Renal pelvis (tissue), 12 donors: ENCODE measurements at places on chromosomes 1 and 21. TPM values are rescaled to one million over a fixed set of nuclear protein-coding genes. Genes with fewer than 3 reads are reported as not detected.

GRCh38 chr1:178536329-178536728 lies 23.4 kb downstream of the TEX35 start:
- no peak for DNase-seq

DNA sequence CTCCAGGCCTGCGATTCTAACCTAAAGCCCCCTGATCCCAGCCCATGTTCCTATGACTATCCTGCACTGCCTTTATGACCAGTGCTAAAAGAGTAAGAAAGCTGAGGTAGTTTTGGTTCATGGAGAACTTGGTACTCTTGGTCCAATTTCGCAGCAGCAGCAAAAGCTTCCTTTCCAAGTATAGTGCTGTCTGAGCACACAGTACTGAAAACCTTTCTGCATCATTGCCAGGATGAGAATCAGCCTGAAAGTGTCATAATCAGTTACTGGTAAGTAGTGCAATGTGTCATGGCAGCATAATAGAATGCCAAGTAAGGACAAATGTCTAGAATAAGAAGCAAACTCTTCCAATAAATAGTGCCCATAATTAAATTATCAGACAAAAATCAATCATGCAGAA lies 889.6 kb upstream of the ADGRL4 start:
- DNase-seq, result no peak

DNA sequence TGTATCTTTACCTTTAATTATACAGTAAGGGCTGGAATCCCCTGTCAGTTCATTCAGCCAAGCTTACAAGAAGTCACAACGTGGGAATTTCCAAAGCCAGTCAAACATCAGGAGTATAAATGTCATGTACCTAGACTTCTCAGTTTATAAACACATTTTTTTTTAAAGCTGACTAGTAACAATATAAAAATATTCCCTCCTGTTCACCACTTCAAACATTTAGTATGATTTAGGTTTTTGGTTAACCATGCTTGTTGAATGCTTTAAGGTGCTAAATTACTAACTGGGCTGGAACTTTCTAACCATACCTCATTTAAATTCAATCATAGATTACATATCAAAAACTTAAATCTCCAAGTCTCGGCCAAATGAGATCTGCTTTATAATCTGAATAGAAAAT lies 44.0 kb downstream of the JAK1 start:
- no peak for DNase-seq

GRCh38 chr1:30474818-30475200 lies 248.6 kb downstream of the MATN1 start:
- peak; percentile 8 for DNase-seq

- peak; percentile 39 for DNase-seq
These were observed 28.3 kb upstream of the A3GALT2 start for GRCh38 chr1:33349081-33349759.

- no peak for DNase-seq
These were observed 99.0 kb downstream of the KCNK2 start for GRCh38 chr1:215181518-215181917.

DNA sequence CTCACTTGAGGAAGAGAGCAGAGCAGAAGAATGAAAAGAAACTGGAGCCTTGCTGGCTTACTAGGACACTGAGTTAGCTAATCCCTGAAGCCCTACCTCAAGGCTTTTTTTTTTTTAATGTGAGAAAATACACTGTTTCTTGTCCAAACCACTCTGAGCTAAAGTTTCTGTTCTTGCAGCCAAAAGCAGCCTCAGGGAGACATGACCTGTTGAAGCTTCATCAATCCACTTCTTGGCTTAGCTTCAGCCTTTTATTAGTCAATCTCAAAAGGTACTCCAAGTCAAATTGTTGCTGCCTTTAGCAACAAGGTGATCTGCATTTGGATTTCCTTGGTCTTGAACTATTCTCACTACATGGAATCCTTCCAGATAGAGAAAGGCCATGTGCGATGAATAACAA lies 33.7 kb downstream of the CCDC185 start:
- DNase-seq, result no peak

- DNase-seq, result no peak
These were observed 133.7 kb upstream of the RUNX3 start for GRCh38 chr1:25063591-25064416.

- DNase-seq, result no peak
These were observed 99.9 kb downstream of the LYST start for GRCh38 chr1:235766794-235767285.

DNA sequence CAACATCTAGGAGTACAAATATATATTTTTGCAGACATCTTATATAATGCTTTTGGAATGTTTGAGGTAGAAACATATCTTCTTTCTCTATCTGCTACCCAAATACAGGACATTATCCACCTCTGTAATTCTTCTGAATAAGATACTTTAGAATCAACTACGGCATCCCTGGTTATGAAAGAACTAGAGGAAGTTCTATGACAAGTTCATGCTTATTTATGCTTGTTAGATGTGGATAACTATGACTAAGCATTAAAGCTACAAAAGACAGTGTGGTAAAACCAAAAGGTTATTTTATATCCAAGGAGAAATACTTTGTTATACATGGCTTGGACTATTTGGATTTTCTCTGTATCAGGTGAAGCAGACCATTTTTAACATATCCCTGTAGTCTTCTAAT lies 894.0 kb downstream of the KCNT2 start:
- no peak for DNase-seq

GRCh38 chr1:117662667-117663066 lies 56.8 kb downstream of the TENT5C start:
- no peak for DNase-seq

DNA sequence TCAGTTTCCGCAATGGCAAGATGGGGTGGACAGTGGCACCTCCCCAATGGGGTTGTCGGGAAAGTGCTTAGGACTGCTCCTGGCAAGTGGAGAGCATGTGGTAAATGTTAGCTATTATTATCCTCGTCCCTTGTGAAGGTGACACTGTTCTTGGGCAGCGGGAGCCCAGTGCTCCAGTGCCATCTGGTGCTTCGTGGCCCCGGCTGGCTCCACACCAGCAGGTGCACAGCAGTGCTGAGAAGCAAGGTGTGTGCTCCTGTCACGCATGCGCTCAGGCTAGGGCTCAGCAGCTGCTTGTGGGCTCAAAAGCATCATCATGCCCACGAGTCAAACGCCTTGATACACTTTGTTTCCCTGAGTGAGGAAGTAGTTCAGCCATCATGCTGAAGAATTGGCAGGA lies 24.9 kb upstream of the KCNC4 start:
- DNase-seq, result no peak

DNA sequence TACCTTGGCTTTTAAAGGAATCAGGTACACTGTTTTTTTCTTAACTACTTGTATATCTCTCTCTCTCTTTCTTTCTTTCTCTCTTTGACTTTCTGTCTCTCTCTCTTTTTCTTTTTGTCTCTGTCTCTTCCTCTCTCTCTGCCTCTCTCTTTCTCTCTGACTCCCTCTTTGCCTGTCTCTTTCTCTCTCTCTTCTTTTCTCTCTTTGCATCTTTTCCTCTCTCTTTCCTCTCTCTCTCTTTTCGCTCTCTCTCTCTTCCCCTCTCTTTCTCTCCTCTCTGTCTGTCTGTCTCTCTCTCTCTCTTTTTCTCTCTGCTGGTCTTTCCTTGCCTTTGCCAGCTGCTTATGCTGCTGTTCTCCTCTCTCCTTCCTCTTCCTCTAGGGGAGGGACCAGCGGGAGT lies 143.2 kb downstream of the TRIM33 start:
- no peak for DNase-seq

DNA sequence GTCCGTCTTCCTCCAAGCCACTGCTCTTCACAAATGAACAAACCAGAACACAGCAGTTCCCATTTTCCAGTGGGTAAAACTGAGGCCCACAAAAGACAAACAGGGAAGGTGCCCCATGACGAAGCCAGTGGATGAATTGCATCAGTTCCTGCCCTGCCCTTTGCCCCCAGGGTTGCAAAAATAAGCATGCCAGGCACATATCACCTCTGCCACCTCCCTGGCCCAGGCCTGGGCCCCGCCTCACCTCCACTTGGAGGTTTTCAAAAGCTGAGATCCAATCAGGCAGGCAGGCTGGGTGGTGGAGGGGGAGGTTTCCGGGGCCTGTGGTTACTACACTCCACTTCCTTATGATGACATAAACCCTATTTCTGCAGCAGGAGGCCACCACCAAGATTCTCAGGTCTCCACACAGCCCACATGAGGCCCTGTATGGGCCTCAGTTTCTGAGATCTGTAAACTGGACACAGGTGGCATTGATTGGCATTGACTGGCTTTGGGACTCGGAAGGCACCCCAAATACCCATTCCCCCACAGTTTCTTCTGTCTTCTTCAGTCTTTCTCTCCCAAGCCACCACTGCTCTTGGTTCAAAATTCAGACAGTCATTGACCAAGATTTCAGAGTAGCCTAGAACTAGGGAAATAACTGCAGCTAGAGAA lies 4.1 kb downstream of the KIF21B start:
- DNase-seq, result no peak

DNA sequence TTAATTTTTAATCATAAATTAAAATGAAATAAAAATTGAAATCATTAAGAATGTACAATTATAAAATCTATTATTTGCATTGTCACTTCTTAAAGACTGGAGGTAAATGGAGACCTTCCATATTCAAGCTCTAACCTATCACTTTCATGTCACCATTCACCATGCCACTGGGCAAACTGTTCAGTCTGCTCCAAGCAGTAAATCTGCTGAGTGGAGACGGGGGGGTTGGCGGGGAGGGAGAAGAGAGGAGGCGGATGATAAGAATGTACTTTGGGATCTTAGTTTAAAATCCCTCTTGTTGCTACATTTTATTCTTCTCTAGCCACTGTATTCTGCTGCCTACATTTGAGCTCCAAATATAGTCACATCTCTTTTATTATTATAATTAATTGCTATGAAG lies 365.9 kb upstream of the NFIA start:
- DNase-seq, result no peak

GRCh38 chr1:198929111-198929604 lies 290.3 kb downstream of the PTPRC start:
- no peak for DNase-seq

GRCh38 chr1:10387677-10388386 lies 11.0 kb upstream of the PGD start:
- no peak for DNase-seq

- no peak for DNase-seq
These were observed 37.3 kb downstream of the MFSD2A start for GRCh38 chr1:39992234-39992633.

DNA sequence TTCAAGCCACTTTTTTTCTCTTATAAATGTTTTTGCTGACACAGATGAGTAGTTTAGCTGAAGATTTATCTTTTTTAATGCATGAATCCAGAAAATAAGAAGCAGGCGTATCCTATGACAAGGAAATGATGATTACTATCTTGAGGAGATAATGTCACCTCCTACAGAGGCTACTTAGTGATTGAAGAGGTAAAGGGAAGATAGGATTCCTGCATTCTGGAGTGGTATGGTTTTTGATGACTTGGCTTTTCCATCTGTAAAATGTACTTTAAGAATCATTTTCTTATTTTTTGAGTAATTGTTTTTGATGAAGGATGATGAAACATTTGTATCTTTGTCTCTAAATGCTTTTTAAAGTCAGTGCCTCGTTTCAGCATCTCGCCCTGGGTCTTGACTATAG lies 122.9 kb downstream of the SPATA46 start:
- DNase-seq, result no peak

DNA sequence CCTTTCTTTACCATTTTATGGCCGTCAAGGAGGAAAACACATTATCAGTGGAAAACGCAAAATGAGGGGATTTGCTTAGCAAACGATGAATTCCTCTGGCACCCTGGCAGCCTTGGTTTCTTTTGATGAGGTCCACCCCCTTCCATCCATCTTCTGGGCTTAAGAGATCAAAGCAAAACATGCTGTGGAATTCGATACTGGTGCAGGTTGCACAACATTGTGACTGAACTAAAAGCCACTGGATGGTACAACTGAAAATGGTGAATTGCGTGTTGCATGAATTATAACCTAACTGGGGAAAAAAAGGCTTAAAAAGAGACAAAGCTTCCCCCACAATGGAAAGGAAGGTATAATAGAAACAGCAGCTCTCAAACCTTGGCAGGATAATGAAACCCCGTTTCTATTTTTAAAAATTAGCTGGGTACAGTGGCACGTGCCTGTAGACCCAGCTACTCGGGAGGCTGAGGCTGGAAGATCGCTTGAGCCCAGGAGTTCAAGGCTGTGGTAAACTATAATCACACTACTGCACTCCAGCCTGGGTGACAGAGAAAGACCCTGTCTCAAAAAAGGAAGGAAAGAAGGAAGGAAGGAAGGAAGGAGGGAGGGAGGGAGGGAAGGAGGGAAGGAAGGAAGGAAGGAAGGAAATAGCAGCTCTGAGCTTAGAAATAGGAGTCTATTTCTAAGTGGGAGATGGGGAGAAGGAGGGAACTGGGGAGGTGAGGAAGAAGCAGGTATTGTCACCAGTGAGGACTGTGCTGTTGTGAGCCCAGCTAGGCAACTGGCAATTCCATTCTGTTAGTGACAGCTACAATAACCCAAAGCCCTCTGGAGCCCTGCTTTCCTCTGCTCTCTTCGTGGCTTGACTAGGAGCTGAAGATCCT lies 29.0 kb upstream of the LGALS8 start:
- peak; percentile 58 for DNase-seq

- no peak for DNase-seq
These were observed 9.2 kb upstream of the SLC6A9 start for GRCh38 chr1:44040418-44040817.

DNA sequence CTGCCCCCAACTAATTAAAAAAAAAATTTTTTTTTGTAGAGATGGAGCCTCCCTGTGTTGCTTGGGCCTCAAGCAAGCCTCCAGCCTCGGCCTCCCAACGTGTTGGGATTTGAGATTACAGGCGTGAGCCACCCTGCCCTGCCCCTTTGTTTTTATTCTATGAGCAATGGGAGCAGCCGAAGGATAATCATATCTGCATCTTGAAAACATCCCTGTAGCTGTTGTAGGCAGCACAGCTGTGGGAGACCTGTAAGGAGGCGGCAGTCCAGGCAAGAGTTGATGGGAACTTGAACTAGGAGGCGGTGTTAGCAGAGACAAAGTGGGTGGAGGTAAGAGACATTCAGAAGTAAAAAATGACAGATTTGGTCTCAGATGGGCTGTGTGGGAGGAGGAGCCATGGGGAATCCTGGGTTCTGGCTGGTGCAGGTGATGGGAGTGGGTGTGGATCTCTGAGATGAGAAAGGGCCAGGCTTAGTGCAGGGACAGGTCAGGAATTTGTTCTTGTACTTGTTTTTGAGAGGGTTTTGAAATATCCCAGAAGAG lies 31.3 kb downstream of the STUM start:
- DNase-seq, result no peak

GRCh38 chr1:1564268-1564667 lies 10.4 kb downstream of the SSU72 start:
- no peak for DNase-seq

LRRN2 gene
- polyA plus RNA-seq, result 14.7 TPM

TMEM61 gene
- polyA plus RNA-seq, result 1.5 TPM

TTLL7 gene
- polyA plus RNA-seq, result 3.7 TPM

TIE1 gene
- polyA plus RNA-seq, result 53.6 TPM

RNPEP gene
- 60.1 TPM for polyA plus RNA-seq

G0S2 gene
- 13.2 TPM for polyA plus RNA-seq

CACNA1S gene
- polyA plus RNA-seq, result 0.76 TPM

EDARADD gene
- polyA plus RNA-seq, result 7.5 TPM

ATP1A4 gene
- polyA plus RNA-seq, result 0.26 TPM

OXCT2 gene
- polyA plus RNA-seq, result 0.28 TPM

MYBPH gene
- polyA plus RNA-seq, result 0.50 TPM

LY9 gene
- polyA plus RNA-seq, result 0.14 TPM

DBT gene
- polyA plus RNA-seq, result 24.9 TPM

OR2T35 gene
- not detected for polyA plus RNA-seq

SMCP gene
- polyA plus RNA-seq, result not detected

EXO1 gene
- polyA plus RNA-seq, result 14.4 TPM

PTPN7 gene
- 1.0 TPM for polyA plus RNA-seq
